Cerebellar cortex (tissue), 1 donor: ENCODE measurements at places on chromosomes 13 and 19.

- DNase-seq, result no peak
These were observed 14.2 kb downstream of the FCAR start for GRCh38 chr19:54888239-54888638.

- no peak for DNase-seq
These were observed 11.5 kb downstream of the PPP1R15A start for GRCh38 chr19:48883726-48884125.

GRCh38 chr13:47291107-47291656 lies 394.3 kb upstream of the HTR2A start:
- DNase-seq, result no peak

DNA sequence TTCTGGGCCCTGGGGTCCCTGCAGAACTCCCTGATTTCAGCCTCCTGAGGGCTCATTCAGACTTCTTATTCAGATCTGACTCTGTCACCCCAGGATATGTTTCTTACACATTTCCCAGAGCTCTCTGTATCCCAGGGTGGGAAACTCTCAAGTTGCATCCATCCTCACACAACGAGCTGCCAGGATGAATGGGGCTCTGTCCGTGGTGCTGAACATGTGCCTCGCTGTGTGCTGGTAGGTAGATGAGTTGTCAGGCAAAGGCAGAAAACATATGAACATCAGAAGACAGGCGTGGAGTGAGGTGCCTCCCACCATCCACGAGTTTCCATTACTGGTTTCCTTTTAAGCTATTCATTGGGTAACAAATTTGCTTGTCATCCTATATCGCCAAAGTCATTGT lies 11.4 kb upstream of the IGFL1 start:
- DNase-seq, result no peak

GRCh38 chr13:105817498-105817897 lies 718.0 kb downstream of the EFNB2 start:
- DNase-seq, result no peak

- DNase-seq, result peak; percentile 89
These were observed 710 bp upstream of the BTBD2 start for GRCh38 chr19:2016041-2016807.

GRCh38 chr13:27728271-27728670 lies 64.0 kb upstream of the GSX1 start:
- peak; percentile 22 for DNase-seq

GRCh38 chr13:44903574-44903985 lies 85.7 kb downstream of the NUFIP1 start:
- DNase-seq, result no peak

- no peak for DNase-seq
These were observed 26.3 kb downstream of the ERCC5 start for GRCh38 chr13:102872131-102872530.

- no peak for DNase-seq
These were observed 618.0 kb upstream of the ARGLU1 start for GRCh38 chr13:107185889-107186288.

GRCh38 chr19:49363268-49364082 lies at the start of gene DKKL1:
Gene DKKL1 (plus strand): TSS chr19:49363877. CDS start chr19:49363999, 122 bp downstream.
- DNase-seq, result peak; percentile 94

GRCh38 chr19:36051637-36052036 lies 2.4 kb downstream of the THAP8 start:
- DNase-seq, result no peak

GRCh38 chr13:59270327-59270726 lies 893.4 kb downstream of the DIAPH3 start:
- no peak for DNase-seq

DNA sequence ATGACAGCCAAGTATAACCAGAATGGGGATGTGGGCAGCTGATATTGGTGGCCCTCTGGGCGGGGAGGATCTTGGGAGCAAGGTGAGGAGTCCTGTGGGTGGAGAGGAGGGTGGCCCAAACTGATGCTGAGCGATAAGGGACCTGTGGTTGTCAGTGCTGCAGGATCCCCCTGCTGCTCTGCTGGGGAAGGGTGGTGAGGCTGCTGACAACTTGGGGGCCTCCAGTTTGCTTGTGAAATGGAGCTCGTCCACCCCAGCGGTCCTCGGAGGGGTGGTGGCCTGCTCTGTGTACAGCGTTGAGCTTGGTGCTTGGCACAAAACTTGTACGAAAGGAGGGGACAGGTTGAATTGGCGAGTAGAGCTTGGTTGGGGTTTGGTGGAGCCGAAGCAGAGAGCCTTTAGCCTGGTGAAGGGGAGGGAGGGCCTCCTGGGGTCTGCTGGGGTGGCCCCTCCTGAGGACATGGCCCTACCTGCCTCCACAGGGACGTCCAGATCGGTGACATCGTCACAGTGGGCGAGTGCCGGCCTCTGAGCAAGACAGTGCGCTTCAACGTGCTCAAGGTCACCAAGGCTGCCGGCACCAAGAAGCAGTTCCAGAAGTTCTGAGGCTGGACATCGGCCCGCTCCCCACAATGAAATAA lies 2.9 kb downstream of the RPS11 start:
- DNase-seq, result no peak
